ENCODE measurements at places on chromosomes 3 and 15. TPM values are rescaled to one million over a fixed set of nuclear protein-coding genes. Genes with fewer than 3 reads are reported as not detected.

DNA sequence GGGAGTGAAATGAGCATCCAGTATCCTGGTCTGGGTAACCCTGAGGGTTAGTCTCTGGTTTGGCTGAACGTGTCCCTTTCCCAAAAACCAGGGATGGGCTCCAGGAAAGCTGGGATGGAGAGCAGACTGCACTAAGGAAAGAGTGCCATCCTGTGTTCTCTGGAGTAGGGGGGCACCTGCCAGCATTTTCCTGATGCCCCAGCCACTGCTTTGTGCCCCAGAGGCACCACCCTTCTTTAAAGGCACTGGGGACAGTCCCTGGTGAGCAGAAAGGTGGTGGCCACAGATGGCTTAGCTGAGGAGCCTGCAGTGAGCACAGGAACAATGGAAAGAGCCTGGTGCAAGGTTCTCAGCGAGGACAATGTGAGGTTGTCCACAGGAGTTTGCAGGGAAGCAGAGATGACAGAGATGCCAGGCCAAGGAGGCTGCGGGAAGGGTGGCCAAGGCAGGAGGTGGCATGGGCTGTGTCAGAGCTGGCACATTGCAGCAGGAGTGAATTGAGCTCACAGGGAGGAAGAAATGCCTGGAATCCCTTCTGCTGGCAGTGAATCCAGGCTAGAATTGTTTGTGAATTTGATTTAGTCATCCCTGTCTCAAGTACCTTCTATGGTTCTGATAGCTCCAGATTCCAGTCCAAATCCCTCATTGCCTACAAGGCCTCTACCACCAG lies 39.9 kb downstream of the AMOTL2 start:
- no peak for DNase-seq

DNA sequence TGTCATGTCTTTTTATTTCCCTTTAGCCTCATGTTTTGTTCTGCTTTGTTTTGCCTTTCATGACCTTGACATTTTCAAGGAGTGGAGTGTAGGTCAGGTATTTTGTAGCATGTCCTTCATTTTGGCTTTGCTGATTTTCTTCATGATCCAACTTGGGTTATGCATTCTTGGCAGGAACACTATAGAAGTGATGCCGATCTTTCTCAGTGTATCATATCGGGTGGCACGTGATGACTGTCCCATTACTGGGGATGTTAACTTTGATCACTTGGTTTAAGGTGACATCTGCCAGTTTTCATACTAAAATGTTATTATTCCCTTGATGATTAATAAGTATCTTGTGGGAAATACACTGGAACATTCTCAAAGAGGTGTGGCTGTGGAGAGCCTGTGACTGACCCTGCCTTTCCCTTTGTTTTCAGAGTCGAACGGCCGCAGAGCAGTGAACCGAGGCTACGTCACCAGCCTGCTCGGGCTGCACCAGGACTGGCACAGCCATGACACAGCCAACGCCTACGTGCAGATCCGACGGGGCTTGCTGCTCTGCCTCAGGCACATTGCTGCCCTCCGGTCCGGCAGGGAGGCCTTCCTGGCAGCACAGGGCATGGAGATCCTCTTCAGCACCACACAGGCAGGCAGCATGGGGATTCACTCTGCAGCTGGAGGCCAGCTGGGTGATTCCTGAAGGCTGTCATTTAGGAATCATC lies 167.7 kb downstream of the AGBL1 start:
- no peak for DNase-seq

DNA sequence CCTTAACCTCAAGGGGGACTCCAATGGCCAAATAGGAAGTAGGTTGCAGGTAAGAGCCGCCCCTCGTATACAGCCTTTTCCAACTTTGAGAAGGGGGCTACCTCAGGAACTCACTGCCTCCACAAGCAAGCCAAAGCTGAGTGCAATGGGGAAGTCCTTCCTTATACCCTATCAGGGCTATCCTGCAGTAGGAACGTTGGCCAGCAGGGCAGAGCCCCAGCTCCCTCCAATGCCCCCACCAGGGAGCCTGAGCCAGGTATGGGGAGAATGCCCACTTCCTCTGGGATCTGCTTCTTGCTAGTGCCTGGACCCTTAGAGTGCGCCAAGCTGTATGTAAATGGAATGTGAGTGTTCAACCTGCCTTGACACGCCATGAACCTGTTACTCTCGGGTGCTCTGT lies 16.3 kb downstream of the CACNA2D2 start:
- DNase-seq, result no peak

- no peak for DNase-seq
Observed at GRCh38 chr3:167253037-167253436, 127.1 kb downstream of the ZBBX start.

- DNase-seq, result peak; percentile 63
Observed at GRCh38 chr15:74869726-74870407, 3.3 kb downstream of the SCAMP2 start.

DNA sequence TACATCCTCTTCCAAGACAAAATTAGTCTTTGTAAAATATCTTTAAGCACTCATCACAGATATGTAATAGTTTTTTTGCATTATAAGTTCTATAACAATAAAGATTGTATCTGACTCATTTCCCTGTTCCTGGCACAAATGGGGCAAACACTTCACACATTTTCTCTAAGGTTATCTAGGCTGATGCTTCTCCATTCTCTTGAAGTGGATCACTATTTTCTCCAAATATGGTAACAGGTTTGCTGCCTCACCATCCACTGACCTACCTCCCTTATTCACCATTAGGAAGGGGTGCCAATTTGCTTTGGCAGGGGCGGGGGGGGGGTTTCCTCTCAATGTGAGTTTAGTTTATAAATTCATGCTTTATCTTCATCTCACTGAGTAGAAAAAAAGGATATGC lies 767.7 kb upstream of the LMCD1 start:
- DNase-seq, result no peak

The UBA7 gene
- total RNA-seq, result 16.3 TPM

The DET1 gene
- 8.0 TPM for total RNA-seq
